ENCODE measurements at places on chromosomes 5 and 9.
A peak's percentile ranks its signal among the peaks of the same experiment; 100 is the strongest.

- H3K27ac ChIP-seq: no peak overlapping the region
- no peaks in the 10 kb centered on the region for H3K27me3 ChIP-seq
- no peaks in the 10 kb centered on the region for H3K4me1 ChIP-seq
Observed at GRCh38 chr9:37215381-37215780, 95.0 kb downstream of the ZCCHC7 start.

DNA sequence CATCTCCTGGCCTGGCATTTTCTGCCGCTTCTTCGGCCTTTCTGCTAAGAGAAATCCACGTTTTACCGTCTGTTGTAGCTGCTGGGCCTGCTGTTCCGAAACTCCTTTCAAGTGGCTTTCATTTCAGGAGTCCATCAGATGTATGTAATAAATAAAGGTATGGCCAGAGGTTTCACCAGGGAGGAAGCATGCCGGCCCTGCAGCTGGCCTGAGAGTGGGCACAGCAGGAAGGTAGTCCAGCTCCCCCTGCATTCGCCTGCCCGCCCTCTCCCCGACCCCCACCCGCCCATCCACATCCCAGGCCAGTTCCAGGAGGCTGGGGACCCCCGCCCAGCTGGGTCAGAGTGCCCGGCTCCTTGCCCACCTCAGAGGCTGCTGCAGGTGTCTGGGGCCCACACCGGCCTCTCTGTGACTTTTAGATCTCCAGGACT is 46.4 kb upstream of the EXOC3 start:
- H3K4me1 ChIP-seq: no peaks in the 10 kb centered on the region
- no peak overlapping the region for H3K4me3 ChIP-seq
- no peaks in the 10 kb centered on the region for H3K27me3 ChIP-seq
- DNase-seq: no peak
- H3K27ac ChIP-seq: no peak overlapping the region

GRCh38 chr5:42461033-42461432 is 37.8 kb downstream of the GHR start:
- H3K4me1 ChIP-seq: no peaks in the 10 kb centered on the region
- no peak for DNase-seq
- H3K4me3 ChIP-seq: no peak overlapping the region
- no peaks in the 10 kb centered on the region for H3K36me3 ChIP-seq

- H3K27ac ChIP-seq: no peak overlapping the region
- peaks cover 2% of the 10 kb centered on the region for H3K4me1 ChIP-seq
- H3K4me3 ChIP-seq: no peak overlapping the region
Observed at GRCh38 chr9:69376651-69377050, 51.6 kb downstream of the ENTREP1 start.

DNA sequence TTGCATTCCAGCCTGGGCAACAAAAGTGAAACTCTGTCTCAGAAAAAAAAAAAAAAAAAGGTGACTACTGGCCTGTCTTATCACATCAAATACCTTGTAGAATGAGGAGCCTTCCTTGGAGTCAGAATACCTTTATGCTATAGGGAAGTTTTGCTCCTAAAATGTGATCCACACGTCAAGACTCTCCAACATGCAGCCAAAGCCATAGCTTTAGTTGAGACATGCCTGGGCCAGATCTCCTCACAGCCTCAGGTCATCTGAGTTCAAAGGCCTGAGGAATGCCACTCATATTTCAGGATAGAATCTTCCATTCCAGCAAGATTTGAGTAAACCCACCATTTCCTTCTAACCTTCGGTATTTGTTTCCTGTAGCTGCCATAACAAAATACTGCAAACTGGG is 13.7 kb upstream of the SOWAHA start:
- H3K4me3 ChIP-seq: no peak overlapping the region
- H3K27me3 ChIP-seq: no peaks in the 10 kb centered on the region
- no peaks in the 10 kb centered on the region for H3K4me1 ChIP-seq
- no peak overlapping the region for H3K27ac ChIP-seq
- DNase-seq: no peak
- H3K36me3 ChIP-seq: no peaks in the 10 kb centered on the region

GRCh38 chr5:145340099-145340498 is 495.0 kb downstream of the PRELID2 start:
- no peaks in the 10 kb centered on the region for H3K4me1 ChIP-seq
- no peak for DNase-seq
- H3K27me3 ChIP-seq: no peaks in the 10 kb centered on the region

DNA sequence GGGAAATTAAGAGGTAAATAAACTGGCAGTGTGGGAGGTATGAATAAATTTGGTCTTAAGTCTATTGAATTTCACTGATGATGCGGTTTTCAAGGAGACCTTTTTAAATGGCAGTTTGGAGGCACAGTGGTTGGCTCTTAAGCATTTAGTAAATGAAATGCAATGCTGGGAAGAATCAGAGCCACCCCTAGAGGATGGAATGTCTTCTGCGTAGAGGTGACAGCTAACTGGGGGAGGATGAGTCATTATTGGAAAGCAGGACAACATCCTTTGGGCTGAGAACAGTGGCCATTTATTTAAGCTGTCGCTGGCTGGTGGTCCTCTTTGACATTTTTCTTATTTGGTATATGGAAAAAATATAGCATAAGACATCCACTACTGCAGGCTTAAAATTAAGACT is 163.2 kb downstream of the SH3GL2 start:
- no peaks in the 10 kb centered on the region for H3K36me3 ChIP-seq
- H3K27ac ChIP-seq: no peak overlapping the region
- H3K27me3 ChIP-seq: no peaks in the 10 kb centered on the region
- no peak overlapping the region for H3K4me3 ChIP-seq
- H3K4me1 ChIP-seq: no peaks in the 10 kb centered on the region

- H3K4me1 ChIP-seq: no peaks in the 10 kb centered on the region
- no peak overlapping the region for H3K4me3 ChIP-seq
- no peaks in the 10 kb centered on the region for H3K27me3 ChIP-seq
Observed at GRCh38 chr5:42274913-42275312, 148.3 kb upstream of the GHR start.

GRCh38 chr9:126450668-126451205 is 124.1 kb downstream of the MVB12B start:
- no peak overlapping the region for H3K4me3 ChIP-seq
- H3K27ac ChIP-seq: no peak overlapping the region
- H3K27me3 ChIP-seq: no peaks in the 10 kb centered on the region
- H3K36me3 ChIP-seq: no peaks in the 10 kb centered on the region

- H3K4me3 ChIP-seq: no peak overlapping the region
- H3K27ac ChIP-seq: no peak overlapping the region
- H3K36me3 ChIP-seq: no peaks in the 10 kb centered on the region
- H3K27me3 ChIP-seq: no peaks in the 10 kb centered on the region
- no peaks in the 10 kb centered on the region for H3K4me1 ChIP-seq
Observed at GRCh38 chr5:43609752-43610151, 6.8 kb downstream of the NNT start.

GRCh38 chr5:78411586-78411985 is 51.2 kb downstream of the SCAMP1 start:
- H3K4me3 ChIP-seq: no peak overlapping the region
- no peaks in the 10 kb centered on the region for H3K36me3 ChIP-seq
- no peak overlapping the region for H3K27ac ChIP-seq

GRCh38 chr5:151685749-151686673 is 704 bp downstream of the SPARC start:
- peak overlapping the region; percentile 65 for H3K4me3 ChIP-seq
- H3K36me3 ChIP-seq: peaks cover 2% of the 10 kb centered on the region
- peak overlapping the region; percentile 77 for H3K27ac ChIP-seq
- H3K27me3 ChIP-seq: no peaks in the 10 kb centered on the region
- peak; percentile 64 for DNase-seq

GRCh38 chr5:126508251-126508961 is 85.2 kb downstream of the GRAMD2B start:
- no peaks in the 10 kb centered on the region for H3K27me3 ChIP-seq
- H3K27ac ChIP-seq: no peak overlapping the region
- H3K4me1 ChIP-seq: peaks cover 4% of the 10 kb centered on the region

GRCh38 chr5:62732677-62733121 is 154.1 kb downstream of the LRRC70 start:
- H3K4me3 ChIP-seq: no peak overlapping the region
- H3K27me3 ChIP-seq: no peaks in the 10 kb centered on the region
- H3K27ac ChIP-seq: no peak overlapping the region
- no peaks in the 10 kb centered on the region for H3K36me3 ChIP-seq

- no peaks in the 10 kb centered on the region for H3K36me3 ChIP-seq
- H3K27me3 ChIP-seq: no peaks in the 10 kb centered on the region
- no peak overlapping the region for H3K27ac ChIP-seq
Observed at GRCh38 chr9:83800236-83801033, 17.1 kb downstream of the GKAP1 start.

DNA sequence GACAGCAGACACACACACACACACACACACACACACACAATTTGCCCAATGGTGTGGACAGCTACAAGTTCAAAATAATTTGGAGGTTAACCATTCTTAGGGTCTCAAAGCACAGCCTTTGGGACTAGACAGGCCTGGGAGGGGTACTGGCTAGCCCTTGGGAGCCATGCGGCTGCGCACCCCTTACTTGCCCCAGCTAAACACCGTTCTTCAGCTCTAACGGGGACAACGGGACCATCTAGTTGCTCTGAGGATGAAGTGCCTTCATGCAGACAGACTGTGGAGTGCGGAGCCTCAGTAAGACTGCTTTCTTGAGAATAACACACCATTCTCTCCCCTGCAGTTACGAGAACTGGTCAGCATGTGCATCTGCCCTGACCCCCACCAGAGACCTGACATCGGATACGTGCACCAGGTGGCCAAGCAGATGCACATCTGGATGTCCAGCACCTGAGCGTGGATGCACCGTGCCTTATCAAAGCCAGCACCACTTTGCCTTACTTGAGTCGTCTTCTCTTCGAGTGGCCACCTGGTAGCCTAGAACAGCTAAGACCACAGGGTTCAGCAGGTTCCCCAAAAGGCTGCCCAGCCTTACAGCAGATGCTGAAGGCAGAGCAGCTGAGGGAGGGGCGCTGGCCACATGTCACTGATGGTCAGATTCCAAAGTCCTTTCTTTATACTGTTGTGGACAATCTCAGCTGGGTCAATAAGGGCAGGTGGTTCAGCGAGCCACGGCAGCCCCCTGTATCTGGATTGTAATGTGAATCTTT is 64.6 kb downstream of the PSMB7 start:
- H3K36me3 ChIP-seq: peaks cover 15% of the 10 kb centered on the region
- H3K27me3 ChIP-seq: no peaks in the 10 kb centered on the region
- H3K4me3 ChIP-seq: no peak overlapping the region
- no peak overlapping the region for H3K27ac ChIP-seq

DNA sequence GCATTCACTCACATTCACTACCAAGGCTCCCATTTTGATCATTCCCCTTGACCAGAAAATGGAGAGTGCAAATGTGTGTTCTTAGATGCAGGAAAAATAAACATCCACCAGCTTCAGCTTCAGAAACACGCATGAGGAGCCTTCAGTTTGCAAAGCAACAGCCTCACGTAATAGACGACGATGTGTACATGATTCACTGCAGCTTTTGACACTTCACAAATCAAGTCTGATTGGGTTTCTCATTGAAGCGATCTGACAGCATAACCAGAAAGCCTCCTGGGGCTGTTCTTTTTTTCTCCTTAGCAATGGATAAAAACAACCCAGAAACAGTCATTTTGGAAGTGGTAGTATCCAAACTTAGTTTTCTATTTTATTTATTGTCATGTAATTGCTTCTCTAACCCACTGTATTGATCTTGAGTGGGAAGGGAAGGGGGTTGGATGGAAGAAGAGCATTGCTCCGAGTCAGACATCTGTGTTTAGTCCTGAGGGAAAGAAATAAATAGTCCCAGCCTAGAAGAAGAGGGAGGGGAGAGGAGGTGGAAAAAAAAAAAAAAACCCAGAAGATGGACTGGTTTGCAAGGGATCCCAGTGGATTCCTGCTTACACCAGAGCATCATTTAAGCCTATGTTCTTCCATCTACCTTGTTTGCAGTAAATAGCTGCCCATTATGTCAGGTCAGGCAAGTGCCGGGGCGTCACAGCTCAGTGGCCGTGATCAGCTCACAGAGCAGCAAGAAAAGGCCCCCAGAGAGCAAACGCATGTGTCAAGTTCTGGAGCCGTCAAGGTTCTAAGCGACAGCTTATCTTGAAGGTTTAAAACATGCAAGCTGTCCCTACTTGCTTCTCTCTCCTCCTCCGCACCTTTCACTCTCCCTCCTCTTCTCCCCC is 190.2 kb upstream of the SNX2 start:
- H3K4me3 ChIP-seq: no peak overlapping the region
- H3K27ac ChIP-seq: no peak overlapping the region
- DNase-seq: no peak
- no peaks in the 10 kb centered on the region for H3K36me3 ChIP-seq
- no peaks in the 10 kb centered on the region for H3K27me3 ChIP-seq
- H3K4me1 ChIP-seq: peaks cover 2% of the 10 kb centered on the region

GRCh38 chr5:134626369-134627014 is 6.1 kb downstream of the SAR1B start:
- no peaks in the 10 kb centered on the region for H3K27me3 ChIP-seq
- H3K4me3 ChIP-seq: no peak overlapping the region
- DNase-seq: no peak
- H3K36me3 ChIP-seq: no peaks in the 10 kb centered on the region

GRCh38 chr5:25029004-25029403 is 384.2 kb upstream of the CDH10 start:
- no peak overlapping the region for H3K27ac ChIP-seq
- no peak for DNase-seq
- no peaks in the 10 kb centered on the region for H3K36me3 ChIP-seq
- H3K4me1 ChIP-seq: no peaks in the 10 kb centered on the region
- no peak overlapping the region for H3K4me3 ChIP-seq
- no peaks in the 10 kb centered on the region for H3K27me3 ChIP-seq

- H3K4me3 ChIP-seq: peak overlapping the region; percentile 93
- no peak for DNase-seq
- H3K27me3 ChIP-seq: no peaks in the 10 kb centered on the region
- peaks cover 6% of the 10 kb centered on the region for H3K4me1 ChIP-seq
- no peak overlapping the region for H3K27ac ChIP-seq
- H3K36me3 ChIP-seq: no peaks in the 10 kb centered on the region
Observed at GRCh38 chr9:4792054-4792571, 631 bp upstream of the RCL1 start.

- no peak overlapping the region for H3K4me3 ChIP-seq
- DNase-seq: no peak
- H3K36me3 ChIP-seq: no peaks in the 10 kb centered on the region
- H3K27ac ChIP-seq: no peak overlapping the region
- H3K27me3 ChIP-seq: no peaks in the 10 kb centered on the region
Observed at GRCh38 chr9:72932619-72933018, 20.2 kb downstream of the ALDH1A1 start.

DNA sequence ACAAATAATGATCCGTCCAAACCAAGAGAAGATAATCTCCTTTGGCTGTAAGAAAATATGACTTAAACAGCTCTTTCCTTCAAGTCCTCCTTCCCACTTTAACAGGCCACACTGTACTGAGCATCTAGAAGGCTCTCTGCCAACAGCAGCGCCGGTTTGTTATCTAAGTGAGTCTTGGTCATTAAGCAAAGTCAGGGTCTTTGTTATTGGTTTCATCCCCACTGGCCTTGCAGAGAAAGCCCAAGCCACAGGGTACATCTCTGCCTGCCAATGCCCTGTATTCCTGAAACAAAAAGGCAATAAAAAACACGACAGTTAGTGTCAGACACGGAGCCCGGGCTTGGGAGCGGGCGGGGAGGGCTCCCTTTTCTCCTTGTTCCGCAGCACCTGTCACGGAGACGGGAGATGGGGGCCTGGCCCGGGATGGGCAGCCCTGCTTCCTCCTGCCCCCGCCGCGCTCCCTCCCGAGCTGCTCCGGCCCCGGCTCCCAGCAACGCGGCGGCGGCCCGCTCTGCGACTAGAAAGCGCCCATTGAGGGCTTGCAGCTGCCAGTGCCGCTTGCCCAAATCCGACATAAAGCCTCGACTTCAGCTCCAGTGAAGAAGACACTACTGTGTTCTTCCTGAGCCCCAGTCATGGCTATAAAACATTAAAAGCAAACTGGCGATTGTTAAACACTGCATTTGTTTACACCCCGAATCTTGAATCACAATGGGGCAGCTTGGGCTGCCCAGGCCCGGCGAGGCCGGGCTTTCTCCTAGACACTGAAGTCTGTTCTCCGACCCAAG is 28.1 kb upstream of the PIK3R1 start:
- no peak overlapping the region for H3K4me3 ChIP-seq
- no peak overlapping the region for H3K27ac ChIP-seq
- DNase-seq: peak; percentile 58
- no peaks in the 10 kb centered on the region for H3K36me3 ChIP-seq
- H3K27me3 ChIP-seq: no peaks in the 10 kb centered on the region
